Cortex of kidney (tissue), 1 donor: ENCODE measurements at places on chromosomes 7 and 10.

DNA sequence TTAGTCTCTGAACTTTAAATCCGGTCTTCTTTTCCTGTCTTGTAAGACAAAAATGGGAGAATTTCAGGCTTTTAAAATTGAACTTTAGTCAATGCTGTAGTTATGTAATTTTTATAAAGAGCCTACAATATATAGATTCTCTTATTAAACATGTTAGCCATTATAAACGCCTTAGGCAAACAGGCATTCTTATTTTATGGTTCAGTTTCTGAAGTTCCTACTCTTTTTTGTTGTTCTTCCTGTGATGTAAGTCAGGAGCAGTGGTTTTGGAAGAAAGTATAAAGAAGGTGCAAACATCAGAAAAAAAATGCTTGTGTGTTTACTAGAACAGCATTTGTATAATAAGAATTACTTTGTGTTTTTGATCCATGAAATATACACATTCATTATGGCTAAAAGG, 41.6 kb downstream of the BICC1 start:
- no peak for DNase-seq

DNA sequence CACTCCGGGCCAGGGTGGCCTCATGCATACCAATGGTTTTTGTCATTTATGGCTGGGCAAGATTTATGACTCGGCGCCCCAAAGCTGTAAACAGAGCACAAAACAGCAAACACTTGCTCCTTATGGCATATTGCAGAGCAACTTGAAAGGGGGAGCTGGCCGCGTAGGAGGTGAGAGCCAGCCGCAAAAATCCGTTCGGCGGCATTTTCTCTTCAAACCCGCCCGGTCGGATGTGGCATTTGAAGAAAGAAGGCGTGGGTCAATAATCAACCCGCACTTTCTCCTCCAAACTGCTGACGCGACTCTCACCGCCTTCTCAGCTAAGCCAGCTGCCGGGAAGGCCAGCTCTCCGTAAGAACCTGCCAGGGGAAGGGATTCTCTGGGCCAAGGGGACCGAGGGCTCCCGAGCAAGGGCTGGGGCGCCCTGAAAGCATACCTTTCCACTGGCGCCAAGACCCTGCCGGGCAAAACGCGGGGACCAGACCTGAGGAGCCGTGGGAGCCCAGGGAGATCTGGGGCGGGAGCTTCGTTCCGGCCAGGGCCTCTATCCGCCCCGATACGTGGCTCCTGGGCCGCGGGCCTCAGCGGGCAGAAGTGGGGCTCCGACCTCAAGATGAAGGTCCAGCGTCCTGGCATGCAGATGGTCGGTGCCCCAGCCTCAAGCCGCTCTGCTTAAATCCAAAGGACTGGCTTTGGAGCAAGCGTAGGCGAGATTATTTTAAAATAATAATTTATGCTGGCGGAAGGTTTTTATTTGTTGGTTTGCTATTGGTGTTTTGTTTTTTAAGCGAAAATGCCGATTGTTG, 12.9 kb upstream of the HOXA2 start:
- no peak for DNase-seq

DNA sequence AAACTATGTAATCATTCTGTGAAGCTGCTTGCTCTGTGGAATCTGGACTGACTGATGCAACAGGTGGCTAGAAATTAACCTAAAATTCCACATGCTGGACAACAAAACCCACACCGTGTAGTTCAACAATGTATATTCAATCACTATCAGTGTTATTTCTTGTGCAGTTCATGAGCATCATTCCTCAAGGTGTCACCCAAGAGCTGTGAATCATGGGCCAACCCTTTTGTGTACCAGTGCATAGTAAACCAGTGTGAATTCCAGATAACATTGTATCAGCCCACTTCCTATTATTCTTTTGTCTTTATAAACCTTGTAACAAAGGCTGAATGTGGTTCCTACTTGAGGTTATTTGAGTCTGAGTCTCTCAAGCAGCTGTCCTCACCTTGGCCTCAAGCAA, 905.2 kb upstream of the ZNF722 start:
- no peak for DNase-seq

DNA sequence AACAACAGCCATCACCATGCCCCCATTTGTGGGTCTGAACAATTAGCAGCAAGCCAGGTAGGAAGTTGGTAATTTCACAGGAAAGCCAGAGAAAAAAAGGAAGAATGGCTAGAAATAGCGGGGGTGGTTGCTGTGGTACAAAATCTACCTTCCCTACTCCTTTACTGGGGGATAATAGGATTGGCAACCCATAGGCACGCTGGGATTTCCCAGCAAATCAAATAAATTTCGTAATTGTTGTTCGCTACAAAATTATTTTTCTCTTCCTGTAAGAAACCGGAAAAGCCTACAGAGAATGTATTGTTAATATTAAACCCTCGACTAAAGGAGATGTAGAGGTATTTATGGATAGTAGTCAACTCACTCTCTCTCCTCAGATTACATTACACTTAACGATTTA, 123.9 kb downstream of the DOCK4 start:
- DNase-seq: no peak

DNA sequence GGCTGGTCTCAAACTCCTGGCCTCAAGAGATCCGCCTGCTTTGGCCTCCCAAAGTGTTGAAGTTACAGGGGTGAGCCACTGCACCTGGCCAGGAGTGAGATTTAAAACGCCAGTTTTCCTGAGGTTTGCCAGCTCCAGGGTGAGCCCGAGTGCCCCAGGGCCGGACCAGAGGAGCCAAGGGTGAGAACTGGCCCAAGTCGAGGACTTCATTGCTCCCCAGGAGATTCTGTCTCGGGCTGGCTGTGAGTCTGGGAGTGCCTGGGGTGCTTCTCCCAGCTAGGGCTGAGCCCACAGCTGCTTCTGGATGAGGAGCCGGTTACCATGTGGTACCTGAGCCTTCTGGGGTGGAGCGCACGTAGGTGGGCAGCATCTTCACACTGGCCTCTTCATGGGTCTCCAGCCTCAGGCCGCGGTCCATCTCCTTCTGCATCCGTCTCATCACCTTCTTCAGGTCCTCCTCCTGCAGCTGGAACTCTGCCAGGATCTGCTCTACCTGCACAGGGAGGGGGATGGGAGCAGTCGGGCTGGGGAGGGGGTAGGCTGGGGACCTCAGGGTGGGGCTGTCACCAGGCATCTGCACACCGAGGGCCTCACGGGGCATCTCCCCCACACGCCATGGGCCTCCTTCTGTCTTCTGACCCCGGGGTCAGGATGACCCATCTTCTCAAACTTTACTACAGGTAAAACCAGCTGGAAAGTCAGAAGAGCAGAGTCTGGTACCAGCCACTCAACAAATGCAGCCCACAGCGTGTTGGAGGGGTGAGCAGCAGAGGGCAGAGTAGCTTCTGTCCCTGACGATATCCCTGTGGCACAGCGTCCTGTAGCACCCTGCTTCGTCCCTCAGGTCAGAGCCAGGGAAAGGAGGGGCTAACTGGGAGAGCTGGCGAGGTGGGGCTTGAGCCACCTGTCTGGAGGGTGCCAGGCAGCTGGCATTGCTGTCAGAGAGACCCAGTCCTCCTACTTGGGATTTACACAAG, 12.1 kb upstream of the MYL7 start:
- DNase-seq: no peak

DNA sequence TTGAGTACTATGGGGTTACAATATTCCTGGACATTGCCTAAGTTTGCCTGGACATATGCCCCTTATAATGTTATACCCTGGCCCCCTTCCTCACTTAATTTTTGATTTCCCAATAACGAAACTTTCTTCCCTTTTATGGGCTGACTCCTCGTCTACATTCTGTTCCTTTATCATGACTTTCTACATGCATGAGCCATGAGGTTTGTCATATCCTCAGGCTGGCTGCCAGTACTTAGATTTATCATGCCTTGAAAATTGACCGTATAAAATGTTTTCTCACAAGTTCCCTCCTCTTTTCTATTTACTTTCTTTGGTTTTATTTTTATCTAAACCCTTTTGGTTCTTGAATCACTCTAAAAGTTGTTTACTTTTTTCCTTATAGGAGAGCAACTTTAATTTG, 4.7 kb downstream of the DNAH11 start:
- DNase-seq: no peak

- no peak for DNase-seq
Observed at GRCh38 chr10:69878038-69878437, 76.3 kb downstream of the COL13A1 start.

DNA sequence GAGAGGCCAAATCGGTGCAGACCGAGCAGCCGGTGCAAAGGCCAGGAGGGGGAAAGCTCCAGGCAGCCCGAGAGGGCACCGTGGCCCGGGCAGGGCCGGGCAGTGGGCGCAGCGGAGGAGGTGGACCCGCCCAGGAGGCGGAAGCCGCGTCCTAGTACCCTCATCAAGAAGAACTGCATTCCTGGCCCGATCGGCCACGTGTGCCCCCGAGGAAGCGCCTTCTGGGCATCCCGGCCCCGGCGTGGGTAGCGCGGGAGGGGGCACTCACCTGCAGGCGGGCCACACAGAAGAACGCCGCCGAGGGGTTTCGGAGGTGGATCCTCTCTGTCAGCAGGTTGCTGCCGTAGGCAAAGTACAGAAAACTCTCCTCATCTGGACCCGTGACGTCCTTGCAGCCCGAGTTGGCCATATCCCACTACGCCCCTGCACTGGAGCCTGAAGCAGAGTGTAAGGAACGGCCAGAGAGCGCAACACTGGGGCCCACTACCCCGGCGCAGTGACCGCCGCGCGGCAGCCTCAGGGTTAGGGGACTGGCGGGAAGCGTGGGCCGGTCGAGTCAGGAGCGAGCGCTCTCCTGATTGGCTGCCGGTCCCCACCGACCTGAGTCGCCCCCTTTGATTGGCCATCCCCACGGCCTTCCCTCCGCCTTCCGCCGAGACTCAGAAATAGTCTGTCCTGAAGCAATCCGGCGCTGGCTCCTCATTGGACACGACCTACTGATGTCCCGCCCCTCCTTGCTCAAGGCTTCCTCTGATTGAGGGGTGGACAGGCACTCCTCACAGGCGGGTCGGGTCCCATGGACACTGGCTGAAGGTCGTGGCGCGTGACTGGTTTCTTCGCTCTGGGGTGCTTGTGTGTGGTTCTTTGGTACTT, at the start of gene GGCT:
Gene GGCT, minus strand, starts transcription at position 529 of the 873 bp plus-strand sequence. Its CDS starts 120 bp downstream, at position 409.
- DNase-seq: peak; percentile 48

GRCh38 chr7:145082366-145083161, 246.7 kb upstream of the TPK1 start:
- no peak for DNase-seq

DNA sequence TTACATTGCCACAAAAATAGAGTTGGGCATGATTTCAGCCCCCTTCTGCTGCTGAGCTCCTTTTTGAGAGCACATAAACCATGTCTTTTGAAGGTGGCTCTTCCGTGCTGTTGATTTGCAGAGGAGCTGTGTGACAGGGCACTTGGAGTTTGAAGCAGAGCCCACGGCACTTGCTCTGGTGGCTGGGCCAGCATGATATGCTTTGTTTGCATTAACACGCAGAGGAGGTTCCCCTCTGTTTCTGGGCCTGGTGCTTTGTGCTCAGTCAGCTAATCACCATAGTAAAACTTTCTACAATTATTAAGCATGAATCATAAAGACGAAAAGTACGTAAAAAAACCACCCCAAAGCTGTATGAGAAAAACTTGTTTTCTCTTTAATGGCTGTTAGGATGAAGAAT, 40.1 kb downstream of the RBM33 start:
- no peak for DNase-seq

- DNase-seq: no peak
Observed at GRCh38 chr7:124618871-124619270, 146.7 kb downstream of the GPR37 start.

DNA sequence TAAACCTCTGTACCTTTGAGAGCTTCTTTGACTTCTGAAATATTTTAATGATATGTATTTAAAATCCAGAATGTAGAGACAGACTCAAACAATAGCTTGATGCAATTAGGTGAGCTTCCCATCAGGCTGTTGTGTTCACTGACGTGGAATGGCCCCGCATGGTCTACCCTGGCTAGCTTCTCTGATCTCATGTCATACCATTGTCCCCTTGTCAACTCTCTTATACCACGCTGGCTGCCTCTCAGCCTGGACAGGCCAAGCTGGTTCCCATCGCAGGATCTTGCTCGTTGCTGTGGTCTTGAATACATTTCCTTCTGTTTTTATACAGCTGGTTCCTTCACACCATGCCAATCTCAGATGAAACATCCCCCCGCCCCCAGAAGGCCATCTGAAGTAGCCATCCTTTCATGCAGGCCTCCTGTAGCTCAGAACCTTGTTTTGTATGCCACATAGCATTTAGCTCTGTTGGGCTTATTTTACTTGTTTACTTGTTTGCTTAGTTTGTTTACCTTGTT, 84.2 kb downstream of the FANK1 start:
- DNase-seq: no peak

DNA sequence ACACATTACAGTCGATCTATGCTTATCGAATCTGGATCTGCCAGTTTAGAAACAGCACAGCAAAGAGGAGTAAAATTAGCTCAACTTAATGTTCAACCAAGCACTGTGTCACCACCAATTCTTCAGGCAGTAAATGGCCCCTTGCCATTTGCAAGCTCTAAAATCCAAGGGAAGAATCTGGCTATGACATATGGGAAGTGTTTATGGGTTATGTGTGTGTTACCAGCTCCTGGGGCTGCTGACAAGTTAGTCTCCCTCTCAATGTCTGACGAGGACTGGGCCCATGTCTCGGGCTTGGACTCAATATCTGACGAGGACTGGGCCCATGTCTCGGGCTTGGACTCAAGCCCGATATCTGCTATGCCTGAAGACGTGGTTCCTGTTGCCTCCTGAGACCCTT, 5.7 kb upstream of the ITIH2 start:
- no peak for DNase-seq

DNA sequence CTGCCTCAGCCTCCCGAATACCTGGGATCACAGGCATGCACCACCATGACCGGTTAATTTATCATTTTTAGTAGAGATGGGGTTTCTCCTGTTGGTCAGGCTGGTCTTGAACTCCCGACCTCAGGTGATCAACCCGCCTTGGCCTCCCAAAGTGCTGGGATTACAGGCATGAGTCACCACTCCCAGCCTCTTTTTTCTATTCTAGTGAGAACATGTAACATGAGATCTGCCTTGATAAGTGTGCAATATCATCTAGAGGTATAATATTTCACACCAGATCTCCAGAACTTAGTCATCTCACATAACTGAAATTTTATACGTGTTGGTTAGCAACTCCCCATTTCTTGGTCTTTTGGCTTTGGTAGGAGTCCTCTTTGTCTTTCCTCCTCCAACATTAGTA, 656.9 kb downstream of the CNTNAP2 start:
- DNase-seq: no peak

DNA sequence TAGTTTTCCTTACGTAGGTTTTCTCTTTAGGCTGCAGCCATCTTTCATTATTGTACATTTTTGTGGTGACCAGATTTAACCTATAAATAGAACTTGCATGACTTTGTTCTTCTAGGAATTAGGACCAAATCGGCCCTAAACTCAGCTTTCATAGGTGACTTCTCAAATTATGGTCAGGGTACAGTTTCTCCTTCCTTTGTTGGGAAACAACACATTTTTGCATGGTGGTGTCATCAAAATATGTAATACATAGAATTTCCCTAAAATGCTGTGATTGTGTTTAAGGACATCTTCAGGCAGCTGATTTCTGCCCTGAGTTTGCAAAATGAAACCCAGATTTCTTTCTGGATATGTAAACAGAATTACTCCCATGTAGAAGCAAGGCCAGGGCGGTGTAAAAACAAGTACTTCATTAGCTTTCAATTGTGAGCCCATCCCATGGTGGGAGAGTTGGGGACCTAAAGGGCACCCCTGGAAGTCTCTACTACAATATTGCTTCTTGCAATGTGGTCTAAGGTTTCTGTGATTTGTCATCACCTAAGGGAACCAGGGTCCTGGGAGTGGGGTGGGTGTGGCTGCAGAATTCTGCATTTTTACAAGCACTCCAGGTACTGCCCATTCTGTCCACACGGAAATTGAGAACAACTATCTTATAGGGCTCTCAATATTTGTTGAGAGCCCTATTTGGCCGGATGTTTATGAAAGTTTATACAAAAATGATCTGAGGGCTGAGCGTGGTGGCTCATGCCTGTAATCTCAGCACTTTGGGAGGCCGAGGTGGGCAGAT, 121.0 kb upstream of the FAM171A1 start:
- no peak for DNase-seq
